Hematopoietic multipotent progenitor cell treated with erythropoietin and hydrocortisone succinate and interleukin-3 and kit ligand, for 17 days (in vitro differentiated cells): ENCODE measurements at places on chromosomes 1 and 21.

GRCh38 chr1:14946684-14947238 is 206.8 kb upstream of the TMEM51 start:
- DNase-seq: no peak

- no peak for DNase-seq
Observed at GRCh38 chr1:203475012-203475981, at the start of gene PRELP. PRELP (plus strand) TSS chr1:203475806; CDS start chr1:203483185, 7,379 bp downstream.

DNA sequence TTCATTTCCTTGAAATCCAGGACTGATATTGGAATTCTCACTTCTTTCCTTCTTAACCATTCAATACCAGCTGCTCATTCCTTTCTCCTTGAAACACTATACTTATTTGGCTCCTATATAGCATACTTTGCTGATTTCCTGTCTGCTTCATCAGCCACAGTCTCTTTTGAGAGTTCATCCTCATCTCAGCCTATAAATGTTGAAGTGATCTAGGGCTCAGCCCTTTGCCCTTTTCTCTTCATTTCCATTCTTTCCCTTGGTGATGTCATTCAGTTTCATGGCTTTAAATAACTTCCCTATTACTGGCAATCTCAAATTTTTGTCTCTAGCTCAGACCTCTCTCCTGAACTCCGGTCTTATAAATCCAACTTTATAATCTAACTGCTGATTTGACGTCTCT is 24.1 kb upstream of the RABGAP1L start:
- DNase-seq: no peak

DNA sequence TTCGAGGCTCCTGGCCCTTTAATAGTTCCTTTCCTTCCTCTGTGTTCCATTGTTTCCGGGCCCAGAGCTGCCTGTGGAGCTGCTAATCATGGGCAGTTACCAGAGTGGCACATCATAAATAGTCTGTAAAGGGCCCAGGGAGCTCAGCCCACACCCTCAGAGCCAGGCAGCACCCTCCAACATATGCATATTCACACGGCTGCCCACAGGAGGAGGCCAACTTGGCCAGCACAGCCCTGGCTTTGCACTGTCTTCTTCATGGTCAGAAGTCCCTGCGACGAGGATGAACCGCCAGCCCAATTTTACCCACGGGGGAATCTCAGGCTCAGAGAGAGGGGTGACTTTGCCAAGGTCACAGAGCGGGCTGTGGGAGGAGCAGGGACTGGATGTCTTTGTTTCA is 172.5 kb downstream of the TRABD2B start:
- no peak for DNase-seq

DNA sequence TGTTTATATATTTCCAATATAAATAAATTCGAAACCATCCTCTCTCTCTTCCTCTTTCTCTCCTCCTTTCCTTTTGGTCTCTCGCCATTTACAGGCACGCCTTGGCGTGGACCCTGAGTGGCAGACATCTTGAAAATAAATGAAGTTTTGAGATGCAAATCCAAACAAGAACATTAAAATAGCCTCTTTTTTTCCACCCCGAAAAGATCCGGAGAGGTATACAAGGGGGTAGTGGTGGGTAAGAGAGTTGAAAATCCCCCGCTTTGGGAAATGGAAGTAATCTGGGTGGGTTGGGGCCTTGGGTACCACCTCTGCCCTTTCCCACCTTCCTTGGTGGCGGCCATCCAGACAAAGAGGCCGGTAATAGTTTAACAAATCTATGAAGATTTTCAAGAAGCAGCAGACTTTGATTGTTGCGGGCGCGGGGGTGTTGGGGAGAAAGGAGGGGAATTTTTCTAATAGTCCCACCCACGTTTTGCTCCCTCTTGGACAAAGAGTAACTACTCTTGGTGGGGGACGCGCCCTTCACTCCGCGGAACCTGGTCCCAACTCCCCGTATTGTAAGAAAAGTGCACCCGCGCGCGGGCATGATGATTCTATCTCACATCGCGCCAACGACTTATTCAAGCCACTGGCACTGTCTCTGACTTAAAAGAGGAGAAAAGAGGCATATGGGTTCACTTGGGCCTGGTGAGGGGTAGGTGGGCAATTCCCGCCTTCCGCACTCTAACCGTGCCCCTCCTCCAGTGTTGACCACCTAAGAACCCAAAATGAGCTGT is 4.0 kb upstream of the FOXD3 start:
- no peak for DNase-seq

DNA sequence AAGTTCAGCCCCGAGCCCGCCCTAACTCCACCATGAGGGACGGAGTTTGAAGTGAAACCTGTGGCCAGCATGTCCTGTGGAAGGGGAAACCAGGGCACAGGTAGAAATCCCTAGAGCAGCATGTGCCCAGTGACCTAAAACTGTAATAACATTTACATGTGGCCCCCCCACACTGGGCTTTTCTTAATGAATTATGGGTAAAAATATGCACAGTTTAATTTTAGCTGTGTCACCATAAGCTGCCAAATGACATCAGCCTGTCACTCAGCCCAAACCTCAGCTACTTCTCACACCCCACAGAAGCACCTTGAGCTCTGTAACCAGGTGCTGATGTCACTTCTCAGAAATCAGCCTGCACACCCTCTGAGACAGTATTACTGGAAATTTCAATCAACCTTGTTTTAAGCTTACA is 50.0 kb upstream of the SLC19A1 start:
- DNase-seq: no peak

- no peak for DNase-seq
Observed at GRCh38 chr1:151143986-151144385, 2.4 kb downstream of the SEMA6C start.

- DNase-seq: no peak
Observed at GRCh38 chr1:19819701-19820100, 4.6 kb upstream of the RNF186 start.

DNA sequence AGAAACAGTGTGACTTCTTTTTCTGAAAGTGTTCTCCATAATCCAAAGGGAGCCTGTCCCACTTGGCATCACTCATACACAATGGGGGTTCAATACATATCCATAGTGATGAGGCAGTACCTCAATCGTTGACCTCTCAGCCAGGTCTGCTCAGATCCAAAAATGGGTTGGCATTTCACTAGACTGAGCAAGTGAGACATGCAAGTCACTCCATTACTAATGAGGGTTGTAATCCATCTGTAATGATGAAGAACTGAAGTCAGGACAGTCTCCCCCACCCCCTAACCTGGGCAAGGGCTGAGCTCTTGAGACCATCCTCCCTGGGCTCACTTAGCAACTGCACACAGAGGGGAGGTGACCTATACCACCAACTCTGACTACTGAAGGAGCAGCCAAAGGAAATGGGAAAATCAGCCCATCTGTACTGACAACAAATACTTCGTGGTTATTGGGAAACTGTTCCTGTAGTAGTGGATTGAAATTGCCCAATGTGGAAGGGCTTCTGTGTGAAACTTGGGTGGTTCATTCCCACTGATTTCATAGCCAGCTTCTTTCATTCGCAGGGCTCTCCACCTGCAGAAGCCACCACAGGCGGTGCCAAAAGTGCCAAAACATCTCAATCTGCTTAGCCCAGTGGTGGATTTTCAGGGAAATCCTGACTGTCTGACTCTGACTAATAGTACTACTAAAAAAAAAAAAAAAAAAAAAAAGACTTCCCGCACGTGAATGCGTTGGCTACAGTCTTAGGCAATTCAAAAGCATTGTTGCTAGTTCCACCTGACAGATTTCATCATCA is 5.0 kb downstream of the NGF start:
- DNase-seq: no peak

DNA sequence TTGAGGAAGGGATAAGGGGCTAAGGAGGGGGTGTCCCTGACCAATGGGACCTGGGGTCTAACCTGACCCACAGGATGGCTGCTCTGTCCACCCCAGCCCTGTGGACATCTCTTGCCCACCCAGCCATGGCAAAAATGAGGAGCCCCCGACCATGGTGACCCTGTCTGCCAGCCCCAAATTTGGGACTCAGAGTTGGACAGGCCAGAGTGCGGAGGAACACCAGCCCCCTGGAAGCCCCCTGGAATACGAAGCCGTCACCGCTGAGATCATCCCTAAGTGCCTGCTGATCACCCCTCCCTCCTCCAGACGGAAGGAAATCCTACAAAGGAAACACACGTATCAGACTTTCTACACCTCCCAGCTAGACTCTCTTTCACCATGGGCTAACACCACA is 119.3 kb downstream of the SIK1 start:
- DNase-seq: no peak

- no peak for DNase-seq
Observed at GRCh38 chr1:4573526-4573925, 80.9 kb upstream of the AJAP1 start.

DNA sequence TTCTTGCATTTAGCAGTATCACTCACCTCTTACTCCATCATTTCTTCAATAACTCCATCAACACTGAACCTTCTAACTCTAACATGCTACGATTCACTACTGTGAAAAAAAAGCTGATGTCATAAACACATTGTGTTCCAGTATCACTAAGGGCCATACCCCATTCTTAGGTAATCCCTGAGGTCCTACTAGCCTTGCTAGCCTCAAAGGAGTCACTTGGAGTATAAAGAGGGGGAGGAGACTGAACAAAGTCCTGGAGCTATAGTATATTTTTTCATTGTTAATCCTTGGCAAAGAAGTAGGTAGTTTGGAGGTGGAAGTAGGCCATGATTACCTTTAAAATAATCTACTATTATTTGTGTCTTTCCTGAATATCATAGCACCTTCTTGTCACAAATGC is at the start of gene SLC44A5:
Gene SLC44A5, minus strand, starts transcription at position 101 of the 400 bp plus-strand sequence. CDS start 69,667 bp downstream, outside the sequence.
- no peak for DNase-seq

DNA sequence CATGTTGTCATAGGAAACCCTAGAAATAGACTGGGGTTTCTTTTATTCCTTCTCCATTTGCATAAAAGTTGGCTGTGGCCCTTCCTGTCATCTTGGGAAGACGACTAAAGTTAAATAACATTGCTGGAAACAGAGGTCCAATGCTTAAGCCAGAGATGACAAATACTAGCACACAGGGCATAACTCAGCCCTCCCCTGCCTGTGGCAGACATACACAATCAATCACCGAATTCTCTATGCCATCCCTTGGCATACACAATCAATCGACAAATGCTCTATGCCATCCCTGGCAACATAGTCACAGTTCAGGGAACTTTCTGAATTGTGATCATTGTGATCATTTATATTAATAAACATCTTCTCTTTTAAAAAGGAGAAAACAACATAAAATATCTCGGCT is 229.4 kb downstream of the KAZN start:
- no peak for DNase-seq

GRCh38 chr21:42286416-42286815 is 28.8 kb downstream of the TFF3 start:
- no peak for DNase-seq

- no peak for DNase-seq
Observed at GRCh38 chr1:195450794-195451193, 1157.4 kb downstream of the KCNT2 start.

- no peak for DNase-seq
Observed at GRCh38 chr1:39890273-39890672, 7.0 kb upstream of the TRIT1 start.

GRCh38 chr1:41420860-41421259 is 59.6 kb downstream of the FOXO6 start:
- no peak for DNase-seq

DNA sequence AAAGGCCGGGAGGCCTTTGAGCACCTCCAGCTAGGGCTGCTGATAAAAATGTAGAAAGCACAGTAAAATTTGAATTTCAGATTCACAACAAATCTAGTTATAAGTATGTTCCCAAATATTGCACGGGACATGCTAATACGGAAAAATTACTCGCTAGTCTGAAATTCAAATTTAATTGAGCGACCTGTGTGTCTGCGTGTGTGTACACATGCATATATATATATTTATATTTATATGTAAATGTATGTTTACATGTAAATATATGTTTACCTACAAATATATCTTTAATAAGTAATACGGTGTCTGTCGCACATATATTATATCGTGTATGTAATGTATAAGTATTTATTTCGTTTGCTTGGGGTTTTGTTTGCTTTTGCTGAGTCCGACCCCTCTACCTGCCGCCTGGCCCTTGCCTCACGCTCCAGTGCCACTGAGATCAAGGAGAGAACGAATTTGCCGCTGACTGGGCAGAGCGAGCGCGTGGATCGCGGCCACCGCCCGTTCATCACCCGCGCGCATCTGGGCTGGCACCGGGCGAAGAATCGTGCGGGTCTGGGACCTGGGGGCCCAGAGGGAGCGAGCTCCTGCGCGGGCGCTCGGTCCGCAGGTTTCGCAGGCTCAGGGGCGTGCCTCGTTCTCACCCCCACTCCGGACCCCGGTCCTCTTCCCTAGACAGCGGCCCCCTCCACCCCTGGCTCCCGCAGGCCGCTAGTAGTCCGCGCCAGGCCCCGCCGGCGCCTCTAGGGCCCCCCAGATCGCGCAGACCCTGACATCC is 534 bp upstream of the WRAP73 start:
- no peak for DNase-seq

GRCh38 chr1:11946647-11947046 is 12.1 kb downstream of the PLOD1 start:
- DNase-seq: no peak

DNA sequence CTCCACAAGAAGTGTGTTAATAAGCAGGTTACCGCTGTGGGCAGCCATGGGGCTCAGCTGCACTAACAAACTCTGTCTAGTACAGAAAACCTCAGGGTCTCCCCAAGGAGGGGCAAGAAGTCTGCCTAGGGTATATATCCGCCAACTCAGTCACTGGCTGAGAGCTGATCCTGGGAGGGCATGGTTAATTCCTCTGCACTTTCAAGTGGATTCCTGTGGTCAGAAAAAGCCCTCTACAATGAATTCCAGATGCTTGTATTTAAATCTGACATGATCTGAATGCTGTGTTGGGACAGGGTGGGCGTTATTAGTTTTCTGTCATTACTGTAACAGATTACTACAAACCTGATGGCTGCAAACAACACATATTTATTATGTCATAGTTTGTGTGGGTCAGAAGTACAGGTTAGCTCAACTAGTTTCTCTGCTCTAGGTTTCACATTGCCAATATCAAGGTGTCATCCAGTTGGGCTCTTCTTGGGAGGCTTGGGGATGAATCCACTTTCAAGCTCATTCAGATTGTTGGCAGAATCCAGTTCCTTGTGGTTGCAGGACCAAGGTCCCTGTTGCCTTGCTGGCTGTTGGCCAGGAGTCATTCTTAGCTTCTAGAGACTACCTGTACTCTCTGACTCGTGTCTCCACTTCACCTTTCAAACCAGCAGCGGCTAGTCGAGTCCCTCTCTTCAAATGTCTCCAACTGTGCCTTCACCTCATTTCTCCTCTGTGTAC is 8.0 kb upstream of the SELE start:
- DNase-seq: no peak

GRCh38 chr1:200624679-200625335 is 4.3 kb upstream of the KIF14 start:
- no peak for DNase-seq

- DNase-seq: peak; percentile 74
Observed at GRCh38 chr1:150578272-150579109, 919 bp downstream of the MCL1 start.

- peak; percentile 64 for DNase-seq
Observed at GRCh38 chr1:185315445-185316071, 1.5 kb downstream of the IVNS1ABP start.

DNA sequence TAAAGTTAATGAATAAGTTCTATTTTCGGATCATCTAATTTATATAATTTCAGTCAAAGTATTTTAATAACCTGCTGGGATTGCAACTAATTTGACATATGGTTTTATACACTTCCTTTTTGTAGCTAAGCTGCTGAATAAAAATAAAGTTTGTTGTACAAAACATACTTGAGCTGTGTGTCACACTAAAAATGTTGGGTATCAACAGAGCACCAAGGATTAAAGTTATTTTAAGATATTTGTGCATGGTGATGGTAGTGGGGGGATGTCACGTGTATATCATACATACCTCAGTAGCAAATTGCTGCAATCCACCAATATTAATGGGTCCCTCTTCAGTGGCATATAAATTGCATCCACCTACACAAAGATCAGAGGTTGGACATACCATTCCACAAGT is 199.6 kb downstream of the DPYD start:
- no peak for DNase-seq

- peak; percentile 67 for DNase-seq
Observed at GRCh38 chr1:87024936-87025540, 110.6 kb downstream of the HS2ST1 start.
